ENCODE measurements at places on chromosomes 4 and X. TPM values are rescaled to one million over a fixed set of nuclear protein-coding genes. Genes with fewer than 3 reads are reported as not detected.

GRCh38 chr4:166965562-166965961, 268.7 kb downstream of the SPOCK3 start:
- DNase-seq: no peak

DNA sequence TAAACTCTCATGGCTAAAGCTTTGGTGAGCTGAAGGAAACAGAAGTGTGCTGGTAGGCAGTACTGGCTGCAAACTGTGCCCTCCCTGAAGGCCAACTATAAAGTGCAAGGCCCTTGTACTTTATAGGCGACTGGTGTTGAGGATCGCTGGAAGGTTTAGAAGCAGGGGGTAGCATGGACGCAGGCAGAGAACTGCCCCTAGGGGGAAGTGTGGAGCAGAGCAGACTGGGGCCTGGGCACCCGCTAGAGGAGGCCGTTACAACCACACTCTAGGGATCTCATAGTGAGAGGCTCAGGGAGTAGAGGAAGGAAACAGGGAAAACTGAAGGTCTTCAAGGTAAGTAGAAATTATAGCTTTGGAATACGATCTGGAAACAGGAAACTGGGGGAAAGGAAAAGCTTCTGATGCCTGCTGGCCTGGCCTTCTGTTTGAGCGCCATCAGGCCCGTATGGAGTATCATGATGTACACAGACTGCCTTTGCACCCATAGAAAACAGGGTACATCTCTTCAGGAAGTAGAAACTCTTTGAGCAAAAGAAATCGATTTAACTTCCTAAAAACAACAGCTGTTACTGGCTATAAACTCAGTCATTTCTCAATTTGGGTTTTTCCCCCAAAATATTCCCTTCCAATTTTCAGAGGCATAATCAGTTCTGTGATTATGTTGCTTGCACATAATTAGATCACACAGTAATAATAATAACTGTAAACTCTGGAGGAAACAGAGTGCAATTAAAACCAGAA, 23.9 kb upstream of the TMSB4X start:
- DNase-seq: no peak

- DNase-seq: peak; percentile 72
Observed at GRCh38 chrX:102712981-102713625, 855 bp downstream of the GPRASP2 start.

GRCh38 chr4:123675567-123675966, 279.0 kb downstream of the SPRY1 start:
- DNase-seq: no peak

DNA sequence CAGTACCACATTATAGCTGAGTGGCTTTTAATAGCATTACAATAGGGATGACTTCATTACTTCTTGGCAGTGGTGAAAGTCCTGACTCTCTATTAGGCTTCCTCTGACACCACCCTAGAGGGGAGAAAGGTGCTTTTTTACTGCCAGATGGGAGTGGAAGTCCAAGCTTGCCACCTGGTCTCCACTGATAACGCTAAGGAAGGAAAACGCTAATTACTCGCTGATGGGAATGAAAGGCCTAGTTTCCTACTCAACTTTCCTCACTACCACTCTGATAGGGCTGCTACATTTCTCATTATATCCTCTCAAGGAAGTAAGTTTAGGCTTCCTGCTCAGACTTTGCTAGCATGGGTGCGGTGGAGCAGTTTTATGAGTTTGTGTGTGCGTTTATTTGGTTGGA, 62.3 kb upstream of the PAGE3 start:
- DNase-seq: no peak

GRCh38 chr4:2390146-2390545, 28.3 kb downstream of the ZFYVE28 start:
- no peak for DNase-seq

- peak; percentile 98 for DNase-seq
Observed at GRCh38 chr4:42412251-42412650, 15.0 kb downstream of the SHISA3 start.

DNA sequence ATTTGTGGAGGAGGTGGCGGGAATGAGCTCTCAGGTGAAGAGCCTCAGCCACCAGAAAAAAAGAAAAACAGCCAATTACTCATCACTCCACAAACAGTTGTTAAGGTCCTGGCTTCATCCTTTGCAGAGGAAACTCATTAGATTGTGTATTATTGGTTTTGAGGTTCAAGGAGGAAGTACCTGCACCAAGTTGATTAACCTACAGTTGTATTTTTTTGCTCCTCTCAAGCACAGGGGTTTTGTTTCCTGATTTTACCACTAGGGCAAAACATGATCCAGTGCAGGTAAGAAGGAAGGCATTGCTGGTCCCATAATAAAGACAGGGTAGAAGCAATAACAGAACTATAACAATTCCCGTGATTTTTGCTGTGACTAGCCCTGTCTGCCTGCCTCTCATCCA, 84.0 kb upstream of the QRFPR start:
- no peak for DNase-seq

GRCh38 chr4:37066159-37066558, 178.4 kb upstream of the NWD2 start:
- DNase-seq: no peak

GRCh38 chr4:131419147-131419546, 1729.9 kb upstream of the PCDH10 start:
- no peak for DNase-seq

- no peak for DNase-seq
Observed at GRCh38 chr4:25896776-25897539, 17.1 kb upstream of the SMIM20 start.

DNA sequence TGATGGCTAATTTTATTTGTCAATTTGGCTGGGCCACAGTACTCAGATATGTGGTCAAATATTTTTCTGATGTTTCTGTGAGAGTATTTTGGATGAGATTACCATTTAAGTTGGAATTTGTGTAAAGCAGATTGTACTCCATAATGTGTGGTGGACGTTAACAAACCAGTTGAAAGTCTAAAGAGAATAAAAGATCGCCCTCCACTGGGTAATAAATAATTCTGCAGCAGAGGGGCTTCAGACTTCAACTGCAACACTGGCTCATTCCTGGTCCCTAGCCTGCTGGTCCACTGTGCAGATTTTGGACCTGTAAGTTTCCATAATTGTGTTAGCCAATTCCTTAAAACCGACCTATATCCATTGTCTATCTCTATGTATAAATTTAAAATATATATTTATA, 540.3 kb downstream of the PCDH18 start:
- no peak for DNase-seq

- peak; percentile 28 for DNase-seq
Observed at GRCh38 chrX:104137496-104137895, 19.3 kb downstream of the SLC25A53 start.

DNA sequence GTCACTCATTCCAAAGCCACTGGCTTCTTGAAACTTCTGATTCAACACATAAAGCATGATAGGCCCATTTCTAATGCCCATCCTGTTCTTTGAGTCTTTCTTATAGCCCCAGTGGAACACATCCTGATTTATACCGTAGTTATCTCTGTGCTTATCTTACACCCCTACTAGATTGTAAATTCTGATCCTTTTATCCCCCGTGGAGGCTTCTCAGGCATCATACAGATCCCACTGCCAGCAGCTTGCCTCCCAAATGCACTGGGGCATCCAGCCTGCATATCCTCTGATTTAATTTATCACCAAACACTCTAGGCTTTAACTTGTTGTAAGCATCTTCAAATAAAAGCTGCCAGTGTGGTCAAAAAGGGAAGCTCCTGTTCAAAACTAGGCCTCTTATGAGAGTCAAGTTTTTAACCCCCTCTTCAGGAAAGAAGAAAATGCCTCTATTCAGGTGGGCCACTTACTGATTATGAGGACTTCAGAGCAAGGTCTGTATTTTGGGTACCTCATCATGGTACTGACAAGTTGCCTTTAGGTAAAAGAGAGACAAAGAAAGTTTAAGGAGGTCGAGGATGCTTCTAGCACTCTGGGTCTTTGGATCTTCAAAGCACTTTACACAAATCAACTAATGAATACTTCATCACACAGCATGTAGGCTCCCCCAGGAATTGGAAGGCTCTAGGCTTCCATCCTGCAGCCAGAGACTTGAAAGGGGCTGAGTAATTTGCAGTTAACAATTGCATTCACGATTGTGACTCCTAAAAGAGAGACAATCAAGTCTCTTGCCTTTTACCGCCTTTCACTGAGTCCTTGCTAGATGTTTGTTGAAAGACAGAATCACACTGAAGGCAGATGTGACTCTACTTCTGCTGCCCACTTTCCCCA, 95.8 kb upstream of the LDB2 start:
- DNase-seq: no peak

GRCh38 chr4:3485011-3485791, 22.1 kb downstream of the DOK7 start:
- no peak for DNase-seq

GRCh38 chrX:66914080-66914479, 275.2 kb upstream of the EDA2R start:
- no peak for DNase-seq

- peak; percentile 11 for DNase-seq
Observed at GRCh38 chr4:112895811-112896608, 153.4 kb upstream of the ANK2 start.

DNA sequence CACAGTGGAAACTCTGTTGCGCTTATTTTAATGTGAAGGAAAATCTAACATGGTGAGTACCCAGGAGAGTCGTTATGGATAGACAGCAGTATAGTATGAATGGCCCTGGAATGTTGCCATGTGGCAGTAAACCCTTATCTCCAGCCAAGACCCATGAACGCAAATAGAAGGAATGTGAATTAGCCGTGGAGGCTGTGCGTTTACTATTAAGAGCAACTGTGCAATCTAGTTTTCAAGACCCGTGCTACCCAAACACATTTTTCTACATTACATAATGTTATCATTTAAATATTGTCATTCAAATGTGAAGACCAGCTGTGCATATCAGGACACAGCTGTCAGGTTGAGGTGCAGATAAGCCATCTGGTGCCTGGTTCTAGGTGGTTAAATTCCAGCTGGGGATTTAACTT, 13.3 kb upstream of the AGA start:
- DNase-seq: peak; percentile 39

DNA sequence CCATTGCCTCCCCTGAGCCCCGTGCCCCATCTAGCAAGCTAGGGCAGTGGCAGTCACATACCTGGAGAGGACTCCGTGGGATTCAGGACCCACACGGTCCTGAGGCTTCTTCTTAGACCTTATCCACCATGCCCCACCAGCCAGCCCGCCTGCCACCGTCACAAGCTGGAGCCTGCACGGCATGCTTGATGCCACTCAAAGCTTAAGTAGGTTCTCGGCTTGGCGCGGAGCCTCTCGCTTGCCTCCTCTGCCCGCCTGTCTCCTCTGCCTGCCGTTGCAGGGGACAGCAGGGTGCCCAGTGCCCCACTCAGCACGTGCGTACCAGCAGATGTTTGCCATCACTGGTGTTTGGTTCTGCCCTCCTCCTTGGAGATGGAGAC, 14.1 kb downstream of the PSAPL1 start:
- DNase-seq: no peak

DNA sequence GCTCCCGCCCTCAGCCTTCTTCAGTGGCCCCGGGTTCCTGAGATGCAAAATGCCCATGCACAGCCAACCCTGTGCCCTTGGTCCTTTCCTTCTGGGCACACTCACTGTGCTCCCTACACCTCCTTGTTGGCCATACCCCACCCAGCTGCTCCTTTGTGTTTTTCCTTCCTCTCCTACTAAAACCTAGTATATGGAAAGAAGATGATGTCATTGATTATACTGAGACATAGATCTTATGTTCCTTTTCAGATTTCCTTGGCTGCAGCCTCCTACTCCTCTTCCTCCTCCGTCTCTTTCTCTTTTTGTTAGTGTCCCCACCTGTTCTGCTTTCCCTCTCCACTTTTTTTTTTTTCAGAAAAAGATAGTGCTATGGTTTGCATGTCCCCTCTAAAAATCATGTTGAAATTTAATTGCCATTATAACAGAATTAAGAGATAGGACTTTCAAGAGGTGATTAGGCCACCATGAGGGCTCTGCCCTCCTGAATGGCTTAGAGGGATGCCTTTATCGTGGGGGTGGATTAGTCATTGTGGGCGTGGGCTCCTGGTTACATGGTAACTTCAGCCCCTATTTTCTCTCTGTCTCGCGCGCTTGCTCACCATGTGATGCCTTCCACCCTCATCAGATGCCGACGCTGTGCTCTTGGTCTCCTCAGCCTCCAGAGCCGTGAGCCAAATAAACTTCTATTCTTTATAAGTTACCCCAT, 254.9 kb upstream of the GATB start:
- DNase-seq: no peak

- peak; percentile 57 for DNase-seq
Observed at GRCh38 chr4:41541687-41542094, 3.7 kb downstream of the LIMCH1 start.

GRCh38 chrX:6292599-6292998, 63.9 kb upstream of the NLGN4X start:
- DNase-seq: no peak

DNA sequence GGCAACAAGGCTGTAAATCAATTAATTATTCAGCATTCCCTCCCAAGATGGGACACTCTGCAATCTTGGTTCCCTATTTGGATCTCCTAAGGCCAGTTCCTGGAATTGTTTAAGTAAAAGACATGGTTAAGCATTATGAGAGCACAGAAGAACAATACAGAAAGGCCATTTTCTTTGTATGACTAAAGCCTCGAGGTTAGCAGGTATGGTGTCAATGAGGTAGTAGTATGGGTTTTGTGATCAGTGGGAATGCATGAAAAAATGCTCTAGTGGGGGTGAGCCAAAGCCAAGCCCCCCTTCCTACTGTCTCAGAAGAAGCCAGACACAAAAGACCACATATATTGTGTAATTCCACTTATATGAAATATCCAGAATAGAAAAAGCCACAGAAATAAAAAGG, 61.7 kb upstream of the S100G start:
- DNase-seq: no peak

GRCh38 chrX:107787827-107788226, 10.3 kb downstream of the NCBP2L start:
- peak; percentile 6 for DNase-seq

DNA sequence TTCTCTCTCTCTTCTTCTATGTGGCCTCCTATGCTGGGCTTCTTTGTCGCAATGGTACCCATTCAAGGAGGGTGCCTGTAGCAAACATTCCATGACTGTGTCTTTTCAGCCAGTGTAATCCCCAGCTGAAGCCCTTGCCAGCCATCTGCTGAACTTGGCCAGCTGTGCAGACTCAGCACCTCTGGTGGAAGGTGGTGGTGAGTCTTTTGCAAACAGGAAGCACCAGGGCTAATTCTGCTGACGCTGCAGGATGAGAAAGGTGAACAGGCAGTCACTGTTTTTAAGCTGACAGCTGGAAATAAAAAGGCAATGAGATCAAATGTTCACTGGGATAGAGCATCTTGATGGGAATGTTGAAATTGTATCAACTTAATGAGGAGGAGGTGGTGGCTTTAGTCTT, 298.7 kb upstream of the CLNK start:
- no peak for DNase-seq

GRCh38 chr4:181830404-181831035, 412.7 kb upstream of the TENM3 start:
- DNase-seq: no peak

- DNase-seq: no peak
Observed at GRCh38 chr4:102687982-102688433, 72.8 kb downstream of the MANBA start.

GRCh38 chr4:143294310-143294709, 42.4 kb upstream of the GAB1 start:
- DNase-seq: peak; percentile 97

SORCS2 gene
- 0.27 TPM for total RNA-seq

SLC26A1 gene
- total RNA-seq: 0.27 TPM

GDPD2 gene
- total RNA-seq: not detected

FDCSP gene
- total RNA-seq: not detected

GPAT3 gene
- total RNA-seq: 10.7 TPM

SLITRK4 gene
- 8.3 TPM for total RNA-seq

NRK gene
- total RNA-seq: 4.1 TPM

CFAP47 gene
- total RNA-seq: not detected

NR3C2 gene
- 4.7 TPM for total RNA-seq

PCDH18 gene
- total RNA-seq: 210 TPM

DUSP21 gene
- not detected for total RNA-seq

NUDT11 gene
- total RNA-seq: 11.8 TPM

ELF2 gene
- total RNA-seq: 52.2 TPM

ANK2 gene
- total RNA-seq: 200 TPM

MAGEB2 gene
- total RNA-seq: not detected

HMX1 gene
- total RNA-seq: not detected
